ENCODE measurements at places on chromosomes 2 and 18.

GRCh38 chr2:28624436-28624792 lies 127.2 kb upstream of the PPP1CB start:
- DNase-seq = no peak

GRCh38 chr2:48510329-48510728 lies 19.6 kb upstream of the STON1 start:
- DNase-seq = no peak

DNA sequence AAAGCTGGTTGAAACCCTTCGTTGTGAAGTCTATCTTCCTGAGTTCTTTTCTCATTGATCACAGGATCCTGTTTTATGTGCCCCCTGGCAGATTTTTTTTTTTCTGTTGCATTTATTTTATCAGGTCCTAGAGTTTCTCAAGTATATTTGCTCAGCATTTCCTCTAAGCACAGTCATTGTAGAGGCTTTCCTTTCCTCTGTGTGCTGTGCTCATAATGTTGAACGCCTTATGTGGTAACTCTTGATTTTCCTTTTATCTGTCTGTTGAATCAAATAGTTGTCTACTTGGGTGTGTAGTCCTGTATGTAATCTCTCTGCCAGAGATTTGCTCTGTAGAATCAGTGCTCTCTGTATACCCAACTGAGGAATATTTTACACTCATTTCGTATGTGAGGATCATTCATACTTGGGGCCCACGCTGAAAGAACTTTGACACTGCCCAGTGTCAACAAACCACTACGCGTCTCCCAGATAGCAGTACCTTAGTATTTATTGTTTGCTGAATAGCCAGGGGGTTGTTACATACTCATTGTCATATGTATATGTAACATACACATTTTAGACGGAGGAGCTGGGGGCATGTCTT lies 118.2 kb downstream of the CTNNA2 start:
- DNase-seq = no peak

DNA sequence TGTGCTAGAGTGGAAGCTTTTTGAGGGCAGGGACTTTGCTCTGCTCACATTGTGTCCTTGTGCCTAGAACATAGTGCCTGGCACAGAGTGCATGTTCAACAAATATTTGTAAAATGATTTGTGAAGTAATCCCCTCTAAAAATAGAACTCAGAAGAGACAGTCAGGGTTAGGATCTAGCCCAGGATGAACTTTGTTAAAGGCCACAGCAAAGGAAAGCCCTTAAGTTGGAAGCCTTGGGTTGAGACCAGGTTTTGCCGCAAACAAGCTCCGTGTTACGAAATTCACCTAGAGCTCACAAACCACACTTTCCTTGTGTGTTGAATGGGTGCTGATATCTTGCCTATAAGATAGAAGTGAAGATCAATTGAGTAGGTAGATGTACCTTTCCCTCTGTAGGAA lies 84.2 kb downstream of the SETBP1 start:
- no peak for DNase-seq

- no peak for DNase-seq
Measured at GRCh38 chr2:425947-426346, 138.1 kb upstream of the ALKAL2 start.

- DNase-seq = no peak
Measured at GRCh38 chr2:170486730-170487129, 228.4 kb upstream of the SP5 start.

DNA sequence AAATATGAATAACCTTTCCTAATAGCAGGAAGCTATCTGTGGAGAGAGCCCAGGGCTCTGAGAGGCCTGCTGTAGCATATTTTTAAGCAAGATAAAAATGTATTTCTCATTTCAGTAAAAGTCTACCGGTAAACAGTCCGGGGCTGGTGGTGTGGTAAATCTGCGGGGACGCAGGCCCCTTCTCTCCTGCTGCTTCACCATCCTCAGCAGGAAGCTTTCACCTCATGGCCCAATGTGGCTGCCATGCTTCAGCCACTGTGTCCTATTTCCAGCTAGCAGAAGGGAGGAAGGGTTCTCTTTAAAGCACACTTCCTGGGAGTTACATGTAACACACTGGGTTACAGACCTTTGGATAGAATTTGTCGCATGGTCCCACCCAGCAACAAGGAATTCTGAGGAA lies 79.5 kb upstream of the ODC1 start:
- DNase-seq = no peak

- no peak for DNase-seq
Measured at GRCh38 chr18:37161491-37161890, 332.6 kb downstream of the KIAA1328 start.

GRCh38 chr2:129139380-129139779 lies 820.7 kb upstream of the HS6ST1 start:
- DNase-seq = no peak

Measured in left ventricle myocardium inferior (tissue), 1 donor.